ENCODE measurements at places on chromosomes 7 and 10. TPM values are rescaled to one million over a fixed set of nuclear protein-coding genes. Genes with fewer than 3 reads are reported as not detected.

DNA sequence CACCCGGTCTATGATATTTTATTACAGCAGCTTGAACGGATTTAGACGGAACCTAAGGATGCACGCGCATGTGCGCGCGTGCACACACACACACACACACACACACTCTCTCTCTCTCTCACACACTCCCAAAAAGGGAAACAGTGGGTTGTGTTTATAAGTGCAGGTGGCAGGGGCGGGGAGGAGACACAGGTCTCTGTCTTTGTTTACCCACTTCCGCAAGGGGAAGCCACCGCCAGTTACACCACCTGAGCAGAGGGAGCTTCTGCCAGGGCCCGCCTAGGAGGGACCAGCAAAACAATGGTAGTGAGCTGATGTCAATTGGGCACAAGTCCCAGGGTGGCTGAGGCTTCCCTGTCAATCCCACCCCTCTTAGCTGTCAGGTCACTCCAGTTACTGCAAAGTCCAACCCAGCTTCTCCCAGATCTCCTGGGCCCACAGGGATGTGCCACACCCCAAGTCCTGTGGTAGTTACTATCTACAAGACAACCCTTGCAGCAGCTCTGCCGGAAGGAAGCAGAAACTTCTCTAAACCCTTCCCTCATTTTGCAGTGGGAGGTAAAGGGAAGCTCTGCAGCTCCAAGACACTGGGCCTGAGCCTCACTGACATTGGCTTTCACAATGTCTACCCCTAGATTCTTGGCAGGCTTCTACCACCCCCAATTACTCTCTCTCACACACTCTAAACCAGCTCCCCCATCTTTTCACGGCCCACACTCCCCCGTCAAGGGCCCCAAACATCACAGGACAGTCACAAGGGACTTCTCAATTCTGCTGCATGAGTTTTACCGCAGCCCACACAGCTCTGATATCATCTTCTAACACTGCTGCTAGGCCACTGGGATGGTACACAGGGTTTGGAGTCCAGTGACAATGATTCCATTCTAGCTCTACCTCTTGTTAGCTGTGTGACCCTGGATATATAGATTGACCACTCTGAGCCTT lies 17.6 kb downstream of the ANXA11 start:
- no peak for DNase-seq

DNA sequence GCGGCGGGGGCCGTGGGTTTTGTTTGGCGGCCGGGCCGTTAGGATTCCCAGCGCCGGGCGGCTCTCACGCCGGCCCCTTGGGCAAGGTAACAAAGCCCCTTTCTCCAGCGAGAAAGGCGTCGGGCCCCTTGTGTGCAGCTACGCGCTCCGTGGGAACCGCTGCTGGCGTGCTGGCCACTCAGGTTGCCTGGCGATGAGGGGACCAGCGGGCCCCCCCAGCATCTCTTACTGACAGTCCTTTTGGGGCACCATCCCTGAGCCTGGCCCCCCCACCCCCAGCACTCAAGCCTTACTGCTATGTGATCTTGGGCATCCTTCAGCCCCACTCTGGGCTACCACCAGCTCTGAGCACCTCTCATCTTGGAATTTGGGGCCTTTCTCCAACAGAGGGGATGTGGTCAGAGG lies 1.8 kb downstream of the LFNG start:
- no peak for DNase-seq

DNA sequence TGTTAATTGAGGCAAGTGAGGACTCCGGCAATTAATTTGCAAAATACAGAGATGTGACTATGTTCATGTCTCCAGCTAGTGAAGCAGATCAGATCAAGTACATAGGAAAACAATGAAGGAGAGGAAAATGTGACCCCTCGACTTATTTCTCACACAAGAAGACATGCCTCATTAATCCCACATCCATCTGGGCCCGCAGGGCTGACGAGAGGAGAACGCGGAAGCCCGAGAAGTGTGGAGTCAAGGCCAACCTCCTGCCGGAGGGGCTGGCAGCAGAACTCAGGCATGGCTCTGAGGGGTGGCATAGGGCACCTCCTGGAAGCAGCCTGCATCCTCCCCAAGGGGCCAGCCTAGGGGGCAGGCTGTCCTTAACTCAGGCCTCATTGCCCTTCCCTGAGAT lies 54.4 kb downstream of the ZNF503 start:
- no peak for DNase-seq

- DNase-seq = no peak
Measured at GRCh38 chr10:74542077-74542476, 284.3 kb upstream of the KAT6B start.

- DNase-seq = no peak
Measured at GRCh38 chr7:124411796-124412195, 353.8 kb downstream of the GPR37 start.

Gene MUC12
- 0.31 TPM for total RNA-seq

DNA sequence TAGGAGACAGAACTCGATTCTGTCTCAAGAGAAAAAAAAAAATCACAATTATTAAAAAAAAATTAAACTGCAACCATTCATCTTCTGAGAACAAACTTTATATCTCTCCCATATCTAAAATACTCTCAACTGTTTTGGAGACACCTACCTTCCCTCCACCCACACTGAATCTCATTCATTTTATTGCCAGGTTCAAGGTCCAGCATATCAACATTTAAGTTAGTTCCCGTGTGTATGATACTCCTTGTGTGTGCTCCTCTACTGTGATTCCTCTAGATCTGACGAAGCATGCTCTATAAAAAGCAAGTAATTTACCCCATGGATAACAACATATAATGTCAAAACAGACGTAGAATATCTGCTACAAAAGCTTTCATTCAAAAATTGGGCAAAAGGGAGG lies 351.8 kb upstream of the SORCS1 start:
- DNase-seq = no peak
